ENCODE measurements at places on chromosomes 6 and 20.
A peak's percentile ranks its signal among the peaks of the same experiment; 100 is the strongest.

- DNase-seq: no peak
Observed at GRCh38 chr6:34044945-34045595, 100.8 kb downstream of the GRM4 start.

GRCh38 chr6:41039060-41039998, at the start of gene UNC5CL:
TSS of gene UNC5CL (minus strand) at chr6:41039221. CDS start at chr6:41035074, 4,147 bp downstream.
- peak; percentile 64 for DNase-seq

DNA sequence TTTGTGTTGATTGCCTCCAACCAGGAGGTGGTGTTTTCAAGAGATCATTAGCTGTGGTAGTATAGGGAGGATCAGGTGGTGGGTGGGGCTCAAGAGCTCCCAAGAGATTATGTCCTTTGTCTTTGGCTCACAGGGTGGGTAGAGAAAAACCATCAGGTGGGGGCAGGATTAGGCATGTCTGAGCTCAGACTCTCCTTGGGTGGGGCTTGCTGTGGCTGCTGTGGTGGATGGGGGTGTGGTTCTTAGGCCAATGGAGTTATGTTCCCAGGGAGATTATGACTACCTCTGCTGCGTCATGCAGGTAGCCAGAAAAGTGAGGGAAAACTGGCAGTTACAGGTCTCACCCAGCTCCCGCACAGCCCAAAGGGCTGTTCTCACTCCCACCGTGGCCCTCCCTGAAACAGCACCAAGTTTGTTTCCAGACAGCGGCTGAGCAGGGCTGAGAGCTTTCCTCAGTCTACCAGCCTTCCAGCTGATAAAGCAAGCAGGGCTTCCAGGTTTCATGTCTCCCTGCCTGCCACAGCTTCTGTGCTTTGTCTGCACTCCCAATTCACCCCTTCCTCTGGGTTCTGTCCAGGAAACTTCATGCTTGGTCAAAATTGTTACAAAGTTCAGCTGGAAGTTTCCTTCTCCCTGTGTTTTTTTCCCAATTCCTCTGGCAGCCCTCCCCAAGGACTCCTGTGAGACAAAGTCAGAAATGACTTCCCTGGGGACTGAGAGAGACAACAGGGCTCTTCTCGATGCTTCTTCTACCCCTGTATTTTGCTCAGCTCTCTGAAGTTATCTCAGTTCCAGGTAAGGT, 481.1 kb upstream of the MAN1A1 start:
- no peak for DNase-seq

GRCh38 chr6:159809149-159809548, 9.1 kb downstream of the PNLDC1 start:
- DNase-seq: no peak

DNA sequence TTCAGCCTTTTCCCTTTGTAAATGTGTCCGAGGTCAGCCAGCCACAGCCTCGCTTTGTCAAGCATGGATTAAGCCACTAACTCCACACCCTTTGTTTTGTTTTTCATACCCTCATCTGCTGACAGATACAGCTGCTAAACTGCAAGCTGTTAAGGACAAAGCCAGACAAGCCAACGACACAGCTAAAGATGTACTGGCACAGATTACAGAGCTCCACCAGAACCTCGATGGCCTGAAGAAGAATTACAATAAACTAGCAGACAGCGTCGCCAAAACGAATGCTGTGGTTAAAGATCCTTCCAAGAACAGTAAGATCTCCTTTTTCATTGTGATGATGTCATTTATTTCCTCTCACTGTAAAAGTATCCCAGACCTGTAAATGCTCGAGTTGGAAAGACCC, 269.3 kb downstream of the ARHGAP18 start:
- no peak for DNase-seq

- DNase-seq: no peak
Observed at GRCh38 chr6:68652117-68652536, 17.0 kb downstream of the ADGRB3 start.

DNA sequence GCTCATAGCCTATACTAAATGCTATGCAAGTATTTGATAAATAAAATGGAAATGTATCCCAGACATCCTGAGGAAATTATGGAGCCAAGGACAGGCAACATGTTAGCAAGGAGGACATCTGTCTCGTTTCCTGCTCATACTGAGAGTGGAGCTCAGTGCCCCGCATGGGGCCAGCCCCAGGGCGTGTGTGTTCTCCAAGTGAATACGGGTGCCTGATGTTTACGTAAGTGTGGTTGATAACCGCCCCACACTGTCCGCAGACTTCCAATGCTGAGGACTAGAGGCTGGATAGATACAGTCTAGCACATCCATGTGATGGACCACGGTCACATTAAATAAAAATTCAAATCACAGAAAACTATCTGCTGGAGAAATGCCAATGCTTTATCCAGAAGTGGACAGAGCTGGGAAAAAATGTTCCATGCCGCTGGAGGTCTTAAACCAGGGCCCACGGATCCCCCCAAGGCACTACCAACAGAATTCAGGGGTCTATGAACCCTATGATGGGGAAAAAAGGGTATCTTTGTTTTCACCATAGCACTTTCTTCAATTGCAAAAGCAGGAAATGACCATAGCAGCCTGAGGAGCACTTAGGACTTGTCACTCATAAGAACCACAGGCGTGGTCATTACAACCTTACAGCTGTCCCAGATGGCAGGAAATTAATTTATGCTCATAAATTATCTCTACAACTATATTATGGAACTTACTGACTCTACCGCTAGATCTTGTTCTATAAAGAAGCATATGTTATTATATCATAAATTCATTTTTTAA, 24.9 kb downstream of the TGM2 start:
- no peak for DNase-seq

DNA sequence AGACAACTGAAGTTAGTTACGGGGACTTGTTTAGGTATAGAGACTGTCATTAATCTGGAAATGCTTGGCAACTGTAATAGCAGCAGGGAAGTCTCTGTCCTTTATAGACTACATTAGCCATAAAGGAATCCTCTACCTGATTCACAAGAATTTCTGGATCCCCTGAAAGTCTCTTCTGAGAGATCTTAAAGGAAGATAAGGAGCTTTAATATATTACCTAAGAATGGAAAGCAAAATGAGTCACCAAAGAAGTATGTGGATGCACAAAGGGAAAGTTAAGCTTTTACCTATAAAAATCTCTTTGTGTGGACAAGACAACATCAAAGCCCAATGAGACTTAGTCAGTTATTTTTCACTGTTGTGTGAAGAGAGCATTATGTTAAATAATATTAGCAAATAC, 92.2 kb upstream of the RSPO3 start:
- DNase-seq: peak; percentile 72

GRCh38 chr6:164011321-164011720, 596.8 kb downstream of the QKI start:
- DNase-seq: no peak

DNA sequence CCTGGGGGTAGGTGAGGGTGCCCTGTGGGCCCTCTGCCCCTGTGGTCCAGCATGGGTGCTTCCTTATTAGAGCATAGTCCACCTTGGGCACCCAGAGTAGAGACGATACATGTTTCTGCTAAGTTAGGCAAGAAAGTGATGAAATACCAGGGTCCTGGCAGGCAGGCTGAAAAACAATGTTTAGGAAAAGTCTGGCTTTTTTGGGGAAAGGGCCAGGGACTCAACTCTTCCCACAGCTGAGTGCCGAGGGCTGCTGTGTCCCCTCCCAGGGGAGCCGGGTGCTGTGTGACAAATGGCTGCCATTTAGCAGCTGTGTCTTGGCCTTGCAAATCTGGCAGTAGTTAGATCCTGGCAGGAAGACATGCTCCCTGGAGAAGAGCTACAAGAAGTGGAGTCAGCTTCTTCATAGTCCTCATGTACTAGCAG, 61.5 kb downstream of the RREB1 start:
- no peak for DNase-seq

GRCh38 chr6:7301702-7302101, 11.3 kb downstream of the SSR1 start:
- no peak for DNase-seq

DNA sequence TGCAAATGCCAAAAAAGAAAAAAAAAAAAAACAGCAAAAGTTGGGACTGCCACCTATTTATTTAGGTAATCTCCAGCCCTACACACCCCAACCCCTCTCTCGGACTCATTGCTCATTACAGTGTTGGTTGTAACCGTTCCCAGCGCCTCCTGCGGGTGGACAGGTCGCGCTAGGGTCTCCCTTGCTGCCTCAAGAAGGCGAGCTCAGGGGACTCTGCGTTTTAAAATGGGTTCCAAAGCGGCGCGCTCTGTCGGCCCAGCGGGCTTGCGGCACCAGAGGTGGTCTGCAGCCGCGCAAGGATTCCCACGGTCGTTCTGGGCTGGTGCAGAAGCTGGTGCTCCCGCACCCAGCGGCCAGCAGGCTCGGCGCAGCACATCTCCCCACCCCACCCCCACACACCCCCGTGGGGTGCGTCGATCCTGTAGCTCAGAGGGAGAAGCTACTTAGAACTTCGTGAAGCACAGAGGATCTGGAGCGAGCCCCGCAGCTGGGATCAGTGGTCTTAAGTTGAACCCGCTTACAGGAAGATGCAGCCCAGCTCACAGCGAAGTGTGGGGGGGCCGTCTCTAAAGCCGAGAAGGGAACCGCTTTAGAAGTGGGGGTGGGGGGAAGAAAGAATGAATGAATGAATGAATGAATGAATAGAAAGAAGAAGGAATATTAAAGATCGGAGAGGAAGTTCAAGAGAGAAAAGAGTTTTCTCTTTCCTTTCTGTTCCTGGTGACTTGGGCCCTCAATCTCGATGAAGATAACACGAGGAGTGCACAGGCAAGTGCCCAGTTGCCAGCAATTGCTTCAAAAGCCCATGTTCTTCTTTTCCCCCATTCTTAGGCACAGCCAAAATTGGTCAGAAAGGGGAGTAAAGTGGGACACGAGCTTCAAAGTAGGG, 780 bp downstream of the TFAP2A start:
- DNase-seq: peak; percentile 60

- no peak for DNase-seq
Observed at GRCh38 chr20:22776369-22776768, 192.0 kb upstream of the FOXA2 start.

DNA sequence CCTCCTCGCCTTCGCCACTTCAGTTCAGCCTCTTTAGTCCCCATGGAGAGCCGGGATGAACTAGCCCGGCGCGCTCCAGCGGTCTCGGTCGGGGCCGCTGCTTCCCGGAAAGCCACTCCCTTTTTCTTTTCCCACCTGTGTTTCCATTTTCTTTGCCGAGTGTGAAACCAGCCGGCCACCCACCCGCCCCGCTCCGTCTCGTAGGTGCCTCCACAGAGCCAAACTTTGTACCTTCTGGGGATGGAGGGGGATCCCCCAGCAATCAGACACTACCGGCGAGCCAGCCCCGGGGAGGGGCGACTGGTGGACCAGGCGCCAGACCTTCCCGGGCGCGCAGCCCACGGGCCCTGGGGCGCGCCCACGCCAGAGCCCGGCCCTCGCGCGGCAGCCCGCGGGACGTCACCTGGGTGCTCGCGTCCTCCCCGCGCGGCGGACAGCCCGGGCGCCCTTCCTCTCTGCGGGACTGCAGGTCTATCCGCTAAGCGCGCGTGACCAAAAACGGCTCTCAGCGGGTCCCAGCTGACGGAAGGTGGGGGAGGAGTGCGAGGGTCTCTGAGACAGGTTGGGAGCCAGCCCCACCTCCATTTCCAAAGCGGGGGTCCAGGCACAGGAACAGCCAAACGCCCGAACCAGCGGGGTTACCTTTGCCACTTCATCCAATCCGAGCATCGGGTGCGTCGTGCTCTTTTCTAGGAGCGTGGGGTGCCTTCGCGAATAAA, at the start of gene MCHR2:
Gene MCHR2, minus strand, starts transcription at position 691 of the 719 bp plus-strand sequence. CDS start 38,076 bp downstream, outside the sequence.
- no peak for DNase-seq

DNA sequence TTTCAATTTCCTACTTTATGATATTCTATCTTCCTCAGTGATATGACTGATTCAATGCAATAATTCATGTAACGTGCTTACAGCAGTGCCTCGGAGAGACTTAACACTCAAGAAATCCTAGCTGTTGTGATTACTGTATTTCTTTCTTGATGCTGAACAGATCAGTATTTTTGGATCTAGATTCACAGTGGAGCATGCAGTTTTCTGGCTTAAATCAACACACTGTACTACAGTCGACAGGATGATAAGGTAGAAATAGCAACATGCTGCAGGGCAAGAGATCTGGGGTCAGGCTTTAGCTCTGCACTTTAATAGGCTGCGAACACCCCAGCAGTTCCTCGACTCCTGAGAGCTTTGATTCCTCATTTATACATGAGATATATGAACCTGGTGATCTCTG, 161.0 kb downstream of the AIG1 start:
- DNase-seq: no peak

GRCh38 chr20:18256440-18257090, 31.8 kb upstream of the ZNF133 start:
- no peak for DNase-seq

GRCh38 chr6:63802606-63803206, 167.1 kb downstream of the PHF3 start:
- peak; percentile 23 for DNase-seq

DNA sequence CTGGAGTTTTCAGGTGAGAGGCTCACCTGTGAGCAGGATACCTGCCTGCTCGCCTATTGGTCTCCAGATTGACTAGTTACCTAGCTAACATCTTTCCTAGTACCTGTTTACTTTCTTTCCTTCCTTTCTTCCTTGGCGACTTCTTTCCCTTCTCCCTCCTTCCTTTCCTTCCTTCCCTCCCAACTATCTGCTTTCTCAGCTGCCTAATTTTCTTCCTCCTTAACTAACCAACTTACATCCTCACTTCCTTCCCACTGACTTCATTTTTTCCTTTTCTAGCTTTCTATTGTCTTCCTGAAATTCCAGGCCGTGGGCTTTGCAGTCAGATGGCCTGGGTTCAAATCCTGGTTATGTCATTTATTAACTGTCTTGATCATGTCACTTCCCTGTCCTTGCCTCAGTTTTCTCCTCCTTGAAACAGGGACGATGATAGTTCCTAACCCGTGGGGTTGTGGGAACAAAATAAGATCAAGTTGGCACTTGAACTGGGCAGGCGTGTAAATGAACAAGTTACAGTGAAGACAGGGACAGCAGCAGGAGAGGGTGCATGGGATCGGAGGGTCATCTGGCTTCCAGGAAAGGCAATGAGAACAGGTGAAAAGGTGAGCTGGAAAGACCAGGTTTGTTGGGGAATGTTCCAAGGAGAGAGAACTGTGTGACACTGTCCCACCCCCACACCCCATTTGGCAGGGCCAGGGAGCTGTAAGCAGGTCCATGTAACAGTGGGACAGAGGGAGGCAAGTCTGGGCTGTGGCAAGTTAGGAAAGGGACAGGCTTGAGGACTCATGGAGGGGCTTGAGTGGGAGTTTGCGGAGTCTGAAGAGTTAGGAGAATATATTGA, 540 bp downstream of the SGK2 start:
- DNase-seq: no peak

- no peak for DNase-seq
Observed at GRCh38 chr6:170203212-170203611, 87.7 kb downstream of the DLL1 start.

GRCh38 chr20:32470025-32470861, 112.1 kb downstream of the ASXL1 start:
- DNase-seq: peak; percentile 34

DNA sequence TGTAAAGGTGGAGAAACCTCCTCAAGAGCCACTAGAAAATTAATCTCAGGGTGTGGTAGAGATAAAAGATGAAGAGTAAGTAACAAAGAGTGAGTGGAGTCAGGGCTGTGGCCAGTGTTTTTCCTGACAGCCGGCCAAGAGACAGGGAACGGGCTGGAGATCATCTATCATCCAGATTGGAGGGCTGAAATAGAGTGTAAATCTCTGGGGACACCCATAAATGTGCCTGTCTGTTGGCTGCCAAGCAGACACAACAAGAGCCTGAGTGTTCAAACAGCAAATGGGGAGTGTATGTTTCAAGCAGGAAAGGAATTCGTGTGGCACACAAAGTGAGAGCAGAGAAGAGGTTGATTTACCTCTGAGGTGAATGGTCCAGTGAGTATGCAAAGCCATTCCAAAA, 326.4 kb upstream of the KHDRBS2 start:
- DNase-seq: no peak

GRCh38 chr20:31918466-31919105, 33.3 kb downstream of the PDRG1 start:
- no peak for DNase-seq

GRCh38 chr20:64037498-64038213, 1.7 kb downstream of the C20orf204 start:
- DNase-seq: no peak

Data from ACHN (cell line).